ENCODE measurements at places on chromosomes 3 and 15. TPM values are rescaled to one million over a fixed set of nuclear protein-coding genes. Genes with fewer than 3 reads are reported as not detected.
A peak's percentile ranks its signal among the peaks of the same experiment; 100 is the strongest.

Gene PTX3
- 40.2 TPM for total RNA-seq

Gene FMN1
- total RNA-seq: 4.8 TPM

Gene CMTM7
- total RNA-seq: 9.3 TPM

Gene SCN5A
- total RNA-seq: 0.21 TPM

Gene PLA2G4D
- total RNA-seq: not detected

Gene MUSTN1
- 1.4 TPM for total RNA-seq

Gene LRRC34
- 2.2 TPM for total RNA-seq

- H3K27ac ChIP-seq: peak overlapping the region; percentile 99
- no peaks in the 10 kb centered on the region for H3K36me3 ChIP-seq
- H3K27me3 ChIP-seq: no peaks in the 10 kb centered on the region
Measured at GRCh38 chr3:122794483-122794778, 438 bp upstream of the SLC49A4 start.

GRCh38 chr15:33559207-33559890, 248.6 kb downstream of the RYR3 start:
- peaks cover 22% of the 10 kb centered on the region for H3K27me3 ChIP-seq
- H3K27ac ChIP-seq: no peak overlapping the region
- H3K36me3 ChIP-seq: no peaks in the 10 kb centered on the region
- no peak for DNase-seq
- no peak overlapping the region for H3K4me3 ChIP-seq
- no peaks in the 10 kb centered on the region for H3K4me1 ChIP-seq

GRCh38 chr3:44513513-44513912, 36.0 kb upstream of the ZNF445 start:
- H3K27ac ChIP-seq: no peak overlapping the region
- no peaks in the 10 kb centered on the region for H3K36me3 ChIP-seq
- H3K27me3 ChIP-seq: peaks cover 2% of the 10 kb centered on the region

DNA sequence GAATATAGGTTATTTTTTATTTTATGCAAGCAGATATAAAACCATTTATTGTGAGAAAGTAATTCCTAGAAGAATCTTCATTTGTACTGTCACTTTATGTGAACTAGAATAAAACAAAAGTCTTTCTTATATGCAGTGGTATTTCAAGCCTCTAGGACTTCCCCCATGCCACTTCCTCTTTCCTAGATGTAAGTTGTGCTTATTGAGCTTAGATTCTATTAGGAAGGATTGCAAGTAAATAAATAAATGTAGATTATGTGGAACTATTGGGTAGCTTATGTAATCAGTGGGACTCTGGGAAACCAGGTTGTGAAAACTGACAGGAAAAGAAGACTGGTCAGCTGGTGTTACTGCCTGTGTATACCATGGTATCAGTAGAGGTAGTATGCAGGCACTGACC, 169.7 kb downstream of the RSRC1 start:
- H3K27me3 ChIP-seq: no peaks in the 10 kb centered on the region
- no peak for DNase-seq
- peaks cover 2% of the 10 kb centered on the region for H3K4me1 ChIP-seq
- H3K36me3 ChIP-seq: peaks cover 2% of the 10 kb centered on the region

- H3K4me3 ChIP-seq: no peak overlapping the region
- H3K4me1 ChIP-seq: no peaks in the 10 kb centered on the region
- no peak for DNase-seq
- H3K27ac ChIP-seq: no peak overlapping the region
- peaks cover 3% of the 10 kb centered on the region for H3K27me3 ChIP-seq
- no peaks in the 10 kb centered on the region for H3K36me3 ChIP-seq
Measured at GRCh38 chr3:19226479-19226878, 78.2 kb downstream of the KCNH8 start.

DNA sequence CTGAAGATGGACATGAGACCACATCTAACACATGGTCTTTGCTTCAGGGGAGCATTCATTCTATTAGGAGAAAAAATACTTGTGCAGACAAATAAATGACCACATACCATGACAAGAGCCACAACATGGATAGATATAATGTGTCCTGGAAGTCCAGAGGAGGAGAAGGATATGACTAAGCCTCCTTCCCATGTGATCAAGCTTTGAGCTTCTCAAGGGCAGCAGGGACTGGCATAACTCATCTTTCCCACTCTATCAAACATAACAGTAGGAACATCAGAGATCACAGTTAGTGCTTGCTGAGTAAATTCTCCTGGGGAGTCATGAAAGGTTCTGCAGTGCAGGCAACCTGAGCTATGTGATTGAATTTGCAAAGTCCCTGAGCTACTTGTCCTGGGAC, 86.0 kb upstream of the LPP start:
- no peak for DNase-seq
- peak overlapping the region; percentile 32 for H3K27ac ChIP-seq
- H3K36me3 ChIP-seq: no peaks in the 10 kb centered on the region
- no peaks in the 10 kb centered on the region for H3K27me3 ChIP-seq
- H3K4me1 ChIP-seq: peaks cover 11% of the 10 kb centered on the region
- H3K4me3 ChIP-seq: no peak overlapping the region

DNA sequence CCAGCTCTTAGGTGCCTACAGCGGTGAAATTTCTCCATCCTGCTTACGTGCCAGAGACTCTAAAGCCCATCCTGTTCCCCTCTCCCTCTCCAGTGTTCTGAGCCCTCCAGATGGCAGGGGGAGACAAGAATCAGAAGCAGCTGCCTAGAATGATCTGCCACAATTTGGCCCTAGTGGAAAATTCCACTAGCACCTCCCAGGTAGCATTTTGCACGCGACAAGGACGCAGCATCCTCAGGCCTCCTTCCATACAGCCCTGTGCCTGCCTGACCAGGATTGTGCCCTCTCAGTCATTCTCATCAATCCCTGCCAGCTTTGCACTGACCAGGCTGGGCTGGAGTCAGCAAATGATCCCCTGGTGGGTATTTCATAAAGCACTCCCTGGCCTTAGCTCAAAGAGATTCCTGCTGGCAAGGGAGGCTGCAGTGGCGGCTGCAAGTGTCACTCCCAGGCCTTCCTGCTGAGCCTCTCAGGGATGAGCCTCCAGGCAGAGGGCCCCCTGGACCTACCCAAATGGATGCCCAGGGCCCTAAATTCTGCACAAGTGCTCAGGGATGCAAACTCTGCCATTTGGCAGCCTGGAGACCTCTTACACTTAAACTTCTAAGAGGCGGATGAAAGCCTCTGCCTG, 130.2 kb upstream of the ATP2B2 start:
- peaks cover 2% of the 10 kb centered on the region for H3K36me3 ChIP-seq
- no peak for DNase-seq
- H3K27ac ChIP-seq: no peak overlapping the region
- no peak overlapping the region for H3K4me3 ChIP-seq
- peaks cover 20% of the 10 kb centered on the region for H3K27me3 ChIP-seq

DNA sequence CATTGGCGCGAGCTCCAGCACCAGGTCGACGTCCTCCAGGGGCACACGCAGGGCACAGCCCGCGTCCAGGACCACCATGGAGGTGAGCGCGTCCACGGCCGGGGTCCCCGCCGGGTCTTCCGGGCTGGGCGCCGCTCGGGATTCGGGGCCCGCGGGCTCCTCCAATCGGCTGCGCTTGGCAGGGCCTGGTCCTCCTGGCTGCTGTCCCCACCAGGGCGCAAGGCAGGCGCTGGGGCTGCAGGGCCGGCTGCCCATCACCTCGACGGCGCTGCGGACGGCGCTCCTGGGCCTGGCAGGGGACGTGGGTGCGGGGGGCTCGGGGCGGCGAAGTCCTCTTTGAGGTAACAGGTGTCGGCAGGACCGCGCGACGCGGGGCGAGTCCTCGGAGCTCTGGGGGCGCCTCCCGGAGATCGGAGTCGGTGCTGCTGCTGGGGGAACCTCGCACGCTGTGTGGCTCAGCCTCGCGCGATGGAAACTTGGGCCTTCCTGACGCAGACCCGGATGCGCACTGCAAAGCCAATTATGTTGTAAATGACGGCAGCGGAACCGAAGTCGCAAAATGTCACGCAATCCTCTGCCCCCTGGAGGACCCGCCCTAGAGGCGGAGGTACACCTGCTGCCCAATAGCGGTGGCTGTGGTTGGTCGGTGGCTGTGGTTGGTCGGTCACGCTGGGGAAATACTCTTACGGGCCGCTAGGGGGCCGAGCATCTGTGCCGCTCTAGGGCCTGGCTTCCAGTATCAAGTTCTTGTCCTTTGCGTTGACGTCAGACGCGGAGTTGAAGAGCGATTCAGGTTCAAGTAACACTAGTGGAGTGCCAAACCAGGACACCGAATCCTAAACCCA, at the start of gene PRR23C:
PRR23C (minus strand) TSS at position 527 of the 845 bp plus-strand sequence; CDS start at position 255, 272 bp downstream.
- peaks cover 8% of the 10 kb centered on the region for H3K27me3 ChIP-seq
- H3K4me1 ChIP-seq: no peaks in the 10 kb centered on the region
- DNase-seq: no peak
- no peak within 1 kb of the TSS for H3K27ac ChIP-seq
- no peaks in the 10 kb centered on the region for H3K36me3 ChIP-seq

DNA sequence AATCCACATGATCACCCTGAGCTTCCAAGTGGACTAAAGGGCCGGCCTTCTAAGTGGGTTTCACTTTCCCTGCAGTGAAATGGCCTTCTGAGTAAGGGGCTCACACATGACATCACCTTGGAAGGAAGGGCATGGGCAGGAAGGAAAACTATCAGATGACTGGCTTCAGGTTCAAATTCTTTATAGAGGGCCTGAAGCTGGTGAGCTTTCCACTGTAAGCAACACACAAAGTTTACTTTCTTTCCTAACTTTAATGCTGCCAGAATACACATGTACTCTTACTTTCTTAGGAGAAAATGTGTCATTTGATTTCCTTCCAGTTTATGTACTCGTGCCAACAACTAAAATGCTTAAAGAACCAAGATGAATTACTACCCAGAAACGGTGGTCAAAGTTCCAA, 475.6 kb downstream of the FOXP1 start:
- no peak overlapping the region for H3K4me3 ChIP-seq
- no peaks in the 10 kb centered on the region for H3K27me3 ChIP-seq
- peaks cover 17% of the 10 kb centered on the region for H3K36me3 ChIP-seq
